GM23338 (cell line): ENCODE measurements at places on chromosomes 3 and 15.
A peak's percentile ranks its signal among the peaks of the same experiment; 100 is the strongest.

DNA sequence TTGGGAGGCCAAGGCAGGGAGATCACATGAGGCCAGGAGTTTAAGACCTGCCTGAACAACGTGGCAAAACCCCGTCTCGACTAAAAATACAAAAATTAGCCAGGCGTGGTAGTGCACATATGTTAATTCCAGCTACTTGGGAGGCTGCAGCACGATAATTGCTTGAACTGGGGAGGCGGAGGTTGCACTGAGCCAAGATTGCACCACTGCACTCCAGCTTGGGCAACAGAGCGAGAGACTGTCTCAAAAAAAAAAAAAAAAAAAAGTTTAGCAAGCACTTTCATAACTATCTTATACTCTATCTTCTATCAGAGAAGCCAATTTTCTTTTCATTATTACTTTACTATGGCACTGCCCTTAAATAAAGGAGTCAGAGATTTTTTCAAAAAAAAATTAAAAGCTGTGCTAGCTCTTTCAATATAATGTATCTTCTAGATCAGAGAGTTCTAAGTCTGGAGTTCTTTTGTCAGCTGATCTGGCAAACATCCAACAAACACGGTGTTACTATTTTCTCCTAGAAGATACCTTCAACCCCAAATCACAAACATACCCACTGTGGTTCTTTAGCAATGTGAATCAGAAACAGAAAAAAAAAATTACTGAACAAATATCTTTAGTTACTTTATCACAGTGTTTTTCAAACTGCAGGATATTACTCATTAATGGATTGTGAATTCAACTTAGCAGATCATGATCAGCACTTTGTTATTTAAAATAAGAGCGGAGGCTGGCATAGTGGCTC is 3.0 kb downstream of the ZNF770 start:
- peak overlapping the region; percentile 28 for H3K27ac ChIP-seq
- H3K36me3 ChIP-seq: peaks cover 24% of the 10 kb centered on the region
- peaks cover 29% of the 10 kb centered on the region for H3K4me1 ChIP-seq
- peak overlapping the region; percentile 91 for H3K4me3 ChIP-seq
- no peak for DNase-seq

DNA sequence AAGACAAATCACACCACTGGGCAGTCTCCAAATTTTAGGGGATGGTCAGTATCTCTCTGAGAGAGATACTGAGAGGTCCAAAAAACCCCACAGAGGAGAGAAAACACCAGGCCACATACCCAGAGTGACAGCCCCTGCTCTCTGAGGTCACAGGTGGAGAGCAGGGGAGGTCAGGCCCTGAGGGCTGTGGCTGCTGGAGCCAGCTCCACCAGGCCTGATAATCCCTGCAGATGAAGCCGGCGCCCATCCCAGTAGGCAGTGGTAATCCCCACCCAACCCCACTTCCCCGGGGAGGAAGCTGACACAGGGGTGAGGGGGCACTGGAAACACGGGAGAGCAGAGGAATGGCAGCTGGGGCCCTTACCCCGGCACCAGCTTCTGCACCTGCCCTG is 31.2 kb upstream of the SRP14 start:
- H3K27me3 ChIP-seq: no peaks in the 10 kb centered on the region
- H3K4me1 ChIP-seq: peaks cover 13% of the 10 kb centered on the region
- DNase-seq: no peak
- H3K36me3 ChIP-seq: no peaks in the 10 kb centered on the region
- no peak overlapping the region for H3K27ac ChIP-seq
- no peak overlapping the region for H3K4me3 ChIP-seq

GRCh38 chr15:60679256-60679655 is 200.3 kb upstream of the ICE2 start:
- H3K4me3 ChIP-seq: no peak overlapping the region
- H3K4me1 ChIP-seq: peaks cover 9% of the 10 kb centered on the region; the same call in 1 of the 2 replicates
- no peak overlapping the region for H3K27ac ChIP-seq
- no peak for DNase-seq
- no peaks in the 10 kb centered on the region for H3K36me3 ChIP-seq
- H3K27me3 ChIP-seq: no peaks in the 10 kb centered on the region

- no peaks in the 10 kb centered on the region for H3K36me3 ChIP-seq
- DNase-seq: peak; percentile 68
- H3K27me3 ChIP-seq: peaks cover 22% of the 10 kb centered on the region
- no peak overlapping the region for H3K27ac ChIP-seq
- peaks cover 15% of the 10 kb centered on the region for H3K4me1 ChIP-seq
Measured at GRCh38 chr15:44193651-44194322, 1.3 kb downstream of the FRMD5 start.

- H3K36me3 ChIP-seq: peaks cover 31% of the 10 kb centered on the region
- peaks cover 48% of the 10 kb centered on the region for H3K4me1 ChIP-seq
- H3K4me3 ChIP-seq: peak overlapping the region; percentile 74; the same call in 1 of the 2 replicates
Measured at GRCh38 chr15:64697911-64698369, 77.4 kb downstream of the RBPMS2 start.

GRCh38 chr3:133535971-133536881 is 37.3 kb upstream of the CDV3 start:
- DNase-seq: no peak
- no peak overlapping the region for H3K27ac ChIP-seq
- no peaks in the 10 kb centered on the region for H3K27me3 ChIP-seq
- no peaks in the 10 kb centered on the region for H3K4me1 ChIP-seq
- no peaks in the 10 kb centered on the region for H3K36me3 ChIP-seq

DNA sequence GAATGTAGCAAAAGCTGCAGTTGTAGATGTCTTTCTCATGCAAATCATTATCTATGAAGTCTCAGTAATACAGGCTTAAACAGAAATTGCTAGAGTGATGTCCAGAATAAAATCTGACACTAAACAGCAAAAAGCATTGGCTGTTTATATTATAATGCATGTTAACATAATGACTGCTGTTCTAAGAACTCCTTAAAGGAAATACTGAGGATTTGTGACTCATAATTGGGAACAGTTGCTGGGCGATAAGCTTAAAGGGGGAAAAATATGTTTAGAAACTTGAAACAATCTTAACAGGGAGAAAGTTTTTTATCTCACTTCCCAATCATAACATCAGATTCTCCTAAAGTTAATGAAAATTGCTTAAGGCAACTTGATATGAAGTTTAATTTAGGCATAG is 17.5 kb downstream of the TIPARP start:
- no peak for DNase-seq
- H3K27me3 ChIP-seq: no peaks in the 10 kb centered on the region
- H3K36me3 ChIP-seq: peaks cover 9% of the 10 kb centered on the region; the same call in 1 of the 2 replicates

GRCh38 chr15:55742927-55743728 is at the start of gene PRTG:
TSS of gene PRTG (minus strand) at chr15:55743152. CDS start at chr15:55742931, 221 bp downstream.
- DNase-seq: peak; percentile 78
- H3K4me1 ChIP-seq: peaks cover 22% of the 10 kb centered on the region
- H3K36me3 ChIP-seq: no peaks in the 10 kb centered on the region
- peaks cover 93% of the 10 kb centered on the region for H3K27me3 ChIP-seq
- H3K4me3 ChIP-seq: peak within 1 kb of the TSS; percentile 72

- peaks cover 37% of the 10 kb centered on the region for H3K4me1 ChIP-seq
- H3K36me3 ChIP-seq: no peaks in the 10 kb centered on the region
- no peak overlapping the region for H3K27ac ChIP-seq
- no peak overlapping the region for H3K4me3 ChIP-seq
- DNase-seq: no peak
Measured at GRCh38 chr15:35519052-35519451, 26.9 kb downstream of the DPH6 start.

DNA sequence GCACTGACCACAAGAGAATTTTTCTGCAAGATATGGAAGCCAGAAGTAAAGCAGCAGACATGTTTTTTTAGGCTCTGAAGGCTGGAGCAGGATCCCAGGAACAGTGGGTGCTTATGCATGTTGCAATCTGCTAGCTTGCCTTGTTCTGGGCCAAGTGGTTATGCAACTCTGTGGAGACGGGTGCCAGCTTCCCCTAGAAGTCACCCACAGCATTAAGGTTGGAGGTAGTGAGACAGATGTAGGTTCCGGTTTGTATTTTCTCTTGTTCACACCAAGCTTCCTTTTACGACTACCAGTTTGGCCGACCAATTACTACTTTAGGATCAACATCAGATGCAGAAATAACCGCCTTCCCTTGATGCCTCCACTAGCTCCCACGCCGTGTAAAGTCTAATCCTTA is 11.1 kb downstream of the DPH3 start:
- no peaks in the 10 kb centered on the region for H3K4me1 ChIP-seq
- DNase-seq: no peak
- no peak overlapping the region for H3K27ac ChIP-seq
- no peaks in the 10 kb centered on the region for H3K27me3 ChIP-seq
- no peak overlapping the region for H3K4me3 ChIP-seq

DNA sequence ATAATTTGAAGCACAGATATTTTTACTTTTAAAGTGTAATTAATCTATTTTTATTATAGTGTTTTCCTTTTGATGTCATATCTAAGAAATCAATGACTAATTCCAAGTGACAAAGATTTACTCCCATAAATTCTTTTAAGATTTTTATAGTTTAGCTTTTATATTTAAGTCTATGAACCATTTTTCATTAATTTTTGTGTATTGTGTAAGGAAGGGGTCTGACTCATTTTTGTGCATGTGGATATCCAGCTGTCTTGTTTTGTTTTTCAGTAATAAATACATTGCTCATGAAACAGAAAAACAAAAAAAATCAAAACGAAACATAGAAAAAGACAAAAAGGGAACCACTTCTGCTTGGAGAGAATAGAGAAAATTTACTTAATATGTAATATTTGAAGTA is 145.1 kb downstream of the EPHA6 start:
- no peak for DNase-seq
- H3K27me3 ChIP-seq: no peaks in the 10 kb centered on the region
- no peaks in the 10 kb centered on the region for H3K4me1 ChIP-seq
- no peak overlapping the region for H3K4me3 ChIP-seq

DNA sequence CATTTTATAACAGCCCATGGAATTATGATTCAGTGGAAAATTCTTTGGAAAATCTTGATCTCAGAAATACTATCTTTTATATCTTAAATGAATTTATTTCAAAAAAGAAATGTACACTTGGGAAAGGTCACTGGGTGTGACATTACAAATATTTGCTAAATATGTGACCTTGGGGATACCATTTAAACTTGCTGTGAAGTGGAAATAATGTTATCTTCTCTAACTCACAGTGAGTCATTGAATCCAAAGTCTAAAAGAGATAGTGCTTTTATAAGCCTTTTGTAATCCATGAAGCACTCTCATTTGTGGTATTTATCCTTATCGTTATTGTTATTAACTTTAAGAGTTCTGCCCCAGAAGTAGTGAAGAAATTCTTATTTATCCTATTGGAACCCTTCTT is 289.8 kb upstream of the SEMA6D start:
- H3K27me3 ChIP-seq: no peaks in the 10 kb centered on the region
- DNase-seq: no peak
- H3K4me3 ChIP-seq: no peak overlapping the region
- H3K4me1 ChIP-seq: no peaks in the 10 kb centered on the region
- H3K36me3 ChIP-seq: no peaks in the 10 kb centered on the region

GRCh38 chr3:40042752-40043443 is 233.5 kb downstream of the MYRIP start:
- H3K27me3 ChIP-seq: no peaks in the 10 kb centered on the region
- peaks cover 15% of the 10 kb centered on the region for H3K4me1 ChIP-seq
- H3K27ac ChIP-seq: no peak overlapping the region
- H3K4me3 ChIP-seq: no peak overlapping the region
- no peaks in the 10 kb centered on the region for H3K36me3 ChIP-seq

GRCh38 chr15:78567531-78567930 is 2.2 kb downstream of the CHRNA5 start:
- DNase-seq: no peak
- no peak overlapping the region for H3K4me3 ChIP-seq
- H3K36me3 ChIP-seq: no peaks in the 10 kb centered on the region
- no peak overlapping the region for H3K27ac ChIP-seq

GRCh38 chr3:58336135-58336882 is 3.6 kb downstream of the PXK start:
- H3K27me3 ChIP-seq: peaks cover 24% of the 10 kb centered on the region
- H3K4me3 ChIP-seq: no peak overlapping the region
- no peak for DNase-seq
- H3K27ac ChIP-seq: no peak overlapping the region
- peaks cover 11% of the 10 kb centered on the region for H3K4me1 ChIP-seq
- H3K36me3 ChIP-seq: no peaks in the 10 kb centered on the region

- no peak overlapping the region for H3K27ac ChIP-seq
- no peak for DNase-seq
- H3K36me3 ChIP-seq: no peaks in the 10 kb centered on the region
- H3K4me1 ChIP-seq: no peaks in the 10 kb centered on the region
Measured at GRCh38 chr3:22088204-22088603, 337.2 kb upstream of the ZNF385D start.

GRCh38 chr3:73405853-73406252 is 218.9 kb downstream of the PDZRN3 start:
- peaks cover 3% of the 10 kb centered on the region; the same call in 1 of the 2 replicates for H3K36me3 ChIP-seq
- no peak for DNase-seq
- H3K27ac ChIP-seq: no peak overlapping the region
- no peaks in the 10 kb centered on the region for H3K27me3 ChIP-seq
- peaks cover 14% of the 10 kb centered on the region for H3K4me1 ChIP-seq

DNA sequence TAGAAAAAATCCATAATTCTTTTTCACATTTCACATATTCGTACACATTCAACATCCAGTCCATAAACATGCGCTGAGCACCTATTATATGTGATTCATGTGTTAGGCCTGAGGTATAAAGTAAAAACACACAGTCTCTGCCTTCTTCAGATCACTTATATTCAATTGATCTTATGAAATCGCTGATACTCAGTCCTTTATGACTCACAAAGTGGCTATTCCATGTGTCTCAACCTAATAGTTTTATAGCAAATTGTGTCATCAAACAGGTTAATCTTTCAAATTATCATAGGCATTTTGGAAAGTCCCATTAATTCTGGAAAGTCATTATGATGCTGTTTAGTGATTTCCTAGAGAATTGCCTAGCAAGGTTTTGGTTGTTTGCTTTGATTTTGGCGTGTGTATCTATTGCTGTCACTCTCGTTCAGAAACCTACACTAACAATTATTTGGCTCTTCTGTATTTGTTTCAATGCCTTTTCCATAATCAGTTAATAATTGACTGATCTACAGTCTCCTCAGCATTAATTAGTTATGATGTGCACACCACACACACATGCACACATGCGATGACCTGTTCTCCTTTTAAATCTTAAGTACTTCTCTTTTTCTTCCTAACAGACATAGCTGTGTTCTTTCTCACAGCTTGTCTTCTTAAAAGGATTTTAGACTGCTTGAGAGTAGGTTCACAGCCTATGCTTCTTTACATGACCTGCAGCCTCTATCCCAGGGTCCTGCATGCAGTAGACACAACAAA is 353.1 kb downstream of the MECOM start:
- no peak overlapping the region for H3K4me3 ChIP-seq
- no peaks in the 10 kb centered on the region for H3K4me1 ChIP-seq
- no peaks in the 10 kb centered on the region for H3K36me3 ChIP-seq
- DNase-seq: no peak
- H3K27ac ChIP-seq: no peak overlapping the region

DNA sequence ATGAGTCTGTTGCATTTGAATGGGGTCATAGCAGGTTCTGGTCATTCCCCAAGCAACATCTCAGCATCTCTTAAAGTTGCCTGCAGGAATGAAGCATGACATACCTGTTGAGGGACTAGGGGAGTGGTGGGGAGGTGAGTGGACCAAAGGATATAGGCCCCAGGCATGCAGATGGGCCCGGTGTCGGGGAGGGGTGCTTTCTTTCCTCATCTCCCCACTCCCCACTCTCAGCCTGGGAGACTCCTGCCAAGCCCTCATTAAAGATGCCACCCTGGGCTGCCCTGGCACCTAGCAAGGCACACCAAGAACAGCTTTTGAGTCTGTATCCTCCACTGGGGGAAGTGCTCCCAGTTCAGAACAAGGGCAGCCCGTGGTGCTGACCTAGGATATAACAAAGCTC is 54.2 kb downstream of the GRIP2 start:
- DNase-seq: no peak
- peaks cover 42% of the 10 kb centered on the region for H3K36me3 ChIP-seq
- H3K27me3 ChIP-seq: no peaks in the 10 kb centered on the region
- H3K4me1 ChIP-seq: no peaks in the 10 kb centered on the region
